NCI-H2081 treated with DMSO at 0.1 percent for 48 hours (cell line): ENCODE measurements at places on chromosomes 2 and 18.
A peak's percentile ranks its signal among the peaks of the same experiment; 100 is the strongest.

DNA sequence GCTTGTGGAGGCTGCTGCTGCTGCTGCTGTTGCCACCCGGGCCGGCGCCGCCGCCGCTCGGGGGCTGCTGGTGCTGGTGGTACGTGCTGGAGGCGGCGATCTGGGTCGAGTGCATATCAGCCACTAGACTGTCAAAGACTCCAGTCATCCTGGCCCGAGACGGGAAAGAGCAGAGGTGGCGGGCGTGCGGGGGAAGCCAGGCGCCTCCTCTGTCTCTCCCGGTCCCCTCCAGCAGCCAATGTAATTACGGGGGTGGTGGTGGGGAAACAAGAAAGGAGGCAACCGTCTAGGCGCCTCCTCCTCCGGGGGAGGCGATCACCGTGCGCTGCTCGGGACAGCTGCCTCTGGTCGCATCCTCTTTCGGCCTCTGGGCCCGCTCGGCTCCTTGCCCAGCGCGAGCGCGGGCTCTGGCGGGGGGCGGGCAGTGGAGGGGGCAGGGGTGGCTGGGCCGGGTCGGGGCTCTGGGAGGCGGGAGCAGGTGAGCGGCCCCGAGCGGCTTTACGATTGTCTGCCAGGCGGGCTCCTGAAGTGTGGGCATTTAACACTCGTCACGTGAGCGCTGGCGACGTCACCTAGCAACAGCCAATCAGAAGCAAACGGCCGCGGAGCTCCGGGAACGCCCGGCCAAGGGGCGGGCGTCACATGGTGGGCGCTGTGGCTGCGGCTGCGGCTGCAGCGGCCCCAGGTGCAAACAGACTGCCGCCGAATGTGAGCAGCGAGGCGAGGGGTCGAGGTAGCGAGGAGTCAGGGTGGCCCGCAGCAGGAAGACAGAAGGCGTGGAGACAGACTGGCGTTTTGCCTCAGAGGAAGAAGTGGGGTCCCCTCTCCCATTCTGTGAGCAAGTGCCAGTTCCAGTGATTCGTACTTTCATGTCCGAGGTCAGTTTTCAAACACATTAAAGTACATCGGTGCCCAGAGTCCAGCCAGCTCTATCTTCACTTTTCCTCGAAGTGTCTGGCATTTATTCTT, at the start of gene DLX2:
Gene DLX2, minus strand, starts transcription at position 510 of the 969 bp plus-strand sequence. Its CDS starts 362 bp downstream, at position 148.
- DNase-seq = peak; percentile 91

- DNase-seq = no peak
Observed at GRCh38 chr2:44638649-44639048, 276.9 kb downstream of the CAMKMT start.

DNA sequence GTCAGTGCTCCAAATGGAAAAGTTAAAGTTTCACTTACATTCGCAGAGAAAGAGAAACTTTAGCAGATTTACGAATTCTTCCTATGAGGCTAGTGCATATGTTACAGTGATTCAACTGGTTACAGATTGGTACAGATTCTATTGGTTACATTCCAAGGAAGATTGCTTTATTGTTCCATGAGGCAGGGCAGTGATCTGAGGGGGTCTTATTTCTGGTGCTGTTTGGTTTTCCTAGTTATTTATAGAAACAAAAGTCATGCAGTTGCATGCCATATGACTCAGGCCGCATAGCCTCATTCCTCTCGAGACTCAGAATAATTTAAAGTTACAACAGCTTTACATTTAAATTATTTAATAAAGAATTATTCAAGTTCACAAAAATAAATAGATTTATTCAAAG, 385.4 kb upstream of the SYT4 start:
- no peak for DNase-seq

DNA sequence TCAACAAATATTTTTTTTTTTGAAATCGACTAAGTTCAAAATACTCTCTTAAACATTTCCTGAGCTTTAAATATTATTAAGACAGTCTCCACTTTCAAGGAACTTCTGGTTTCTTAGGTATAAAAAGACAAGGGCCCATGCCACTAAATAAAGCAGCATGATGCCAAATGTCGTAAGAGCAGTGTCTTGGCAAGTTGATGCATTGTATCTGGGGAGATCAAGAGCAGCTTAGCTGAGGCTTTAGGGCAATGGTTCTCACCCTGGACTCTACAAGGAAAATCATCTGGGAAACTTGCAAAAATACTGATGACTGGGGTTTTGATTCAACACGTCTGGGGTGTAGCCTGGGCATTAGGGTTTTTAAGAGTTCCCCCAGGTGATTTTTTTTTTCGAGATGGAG, 41.3 kb downstream of the COL4A3 start:
- no peak for DNase-seq

GRCh38 chr2:217846321-217846743, 156.5 kb downstream of the TNS1 start:
- DNase-seq = no peak

- no peak for DNase-seq
Observed at GRCh38 chr2:216888887-216889622, 29.2 kb upstream of the TNP1 start.

DNA sequence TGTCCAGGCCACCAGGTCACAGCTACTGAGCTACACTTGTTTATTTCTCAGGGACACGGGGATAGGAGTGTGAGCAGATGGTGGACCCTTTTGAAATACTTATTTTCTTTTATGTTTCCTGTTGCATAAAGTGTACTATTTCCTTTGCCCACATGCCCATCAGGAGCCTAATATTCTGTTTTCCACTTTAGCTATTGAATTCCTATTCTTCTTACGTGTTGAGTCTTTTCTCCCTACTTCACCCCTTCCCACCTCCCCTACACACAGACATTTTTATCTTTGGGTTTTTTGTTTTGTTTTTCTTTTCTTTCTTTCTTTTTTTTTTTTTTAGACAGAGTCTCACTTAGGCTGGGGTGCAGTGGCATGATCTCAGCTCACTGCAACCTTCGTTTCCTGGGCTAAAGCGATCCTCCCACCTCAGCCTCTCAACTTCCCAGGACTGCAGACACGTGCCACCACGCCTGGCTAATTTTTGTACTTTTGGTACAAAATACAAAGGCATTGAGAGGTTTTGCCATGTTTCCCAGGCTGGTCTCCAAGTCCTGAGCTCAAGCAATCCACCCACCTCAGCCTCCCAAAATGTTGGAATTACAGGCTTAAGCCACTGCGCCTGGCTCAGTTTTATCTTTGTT, 5.2 kb upstream of the GPR55 start:
- no peak for DNase-seq

DNA sequence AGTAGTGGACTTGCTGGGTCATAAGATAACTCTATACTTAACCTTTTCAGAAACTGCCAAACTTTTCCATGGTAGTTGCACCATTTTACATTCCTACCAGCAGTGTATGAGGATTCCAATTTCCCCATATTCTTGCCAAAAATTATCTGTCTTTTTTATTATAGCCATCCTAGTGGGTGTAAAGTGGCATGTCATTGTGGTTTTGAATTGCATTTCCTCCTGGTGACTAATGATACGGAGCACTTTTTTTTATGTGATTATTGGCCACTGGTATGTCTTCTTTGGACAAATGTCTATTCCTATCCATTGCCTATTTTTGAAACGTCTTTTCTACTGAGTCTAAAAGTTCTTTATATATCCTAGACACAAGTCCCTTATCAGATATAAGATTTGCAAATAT, 44.3 kb downstream of the CACNB4 start:
- DNase-seq = no peak

DNA sequence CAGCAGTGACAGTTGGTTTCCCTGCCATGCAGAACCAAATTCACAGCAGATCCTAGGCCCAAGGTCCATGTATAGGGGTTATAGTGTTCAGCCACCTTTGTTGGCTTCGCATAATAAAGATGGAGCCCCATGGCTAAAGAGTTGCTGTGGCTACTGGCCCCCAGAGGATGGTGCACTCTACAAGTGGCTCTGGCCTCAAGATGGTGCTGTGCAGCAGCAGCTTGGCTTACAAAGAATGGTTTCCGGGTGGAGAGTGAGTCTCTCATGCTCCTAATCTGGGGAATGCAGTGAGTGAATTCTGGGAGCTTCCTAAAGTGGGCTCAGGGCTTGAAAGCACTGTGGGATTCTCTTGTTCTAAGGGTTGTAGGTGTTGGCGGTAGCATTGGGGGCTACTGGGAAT, 1199.7 kb downstream of the CNTNAP5 start:
- no peak for DNase-seq

DNA sequence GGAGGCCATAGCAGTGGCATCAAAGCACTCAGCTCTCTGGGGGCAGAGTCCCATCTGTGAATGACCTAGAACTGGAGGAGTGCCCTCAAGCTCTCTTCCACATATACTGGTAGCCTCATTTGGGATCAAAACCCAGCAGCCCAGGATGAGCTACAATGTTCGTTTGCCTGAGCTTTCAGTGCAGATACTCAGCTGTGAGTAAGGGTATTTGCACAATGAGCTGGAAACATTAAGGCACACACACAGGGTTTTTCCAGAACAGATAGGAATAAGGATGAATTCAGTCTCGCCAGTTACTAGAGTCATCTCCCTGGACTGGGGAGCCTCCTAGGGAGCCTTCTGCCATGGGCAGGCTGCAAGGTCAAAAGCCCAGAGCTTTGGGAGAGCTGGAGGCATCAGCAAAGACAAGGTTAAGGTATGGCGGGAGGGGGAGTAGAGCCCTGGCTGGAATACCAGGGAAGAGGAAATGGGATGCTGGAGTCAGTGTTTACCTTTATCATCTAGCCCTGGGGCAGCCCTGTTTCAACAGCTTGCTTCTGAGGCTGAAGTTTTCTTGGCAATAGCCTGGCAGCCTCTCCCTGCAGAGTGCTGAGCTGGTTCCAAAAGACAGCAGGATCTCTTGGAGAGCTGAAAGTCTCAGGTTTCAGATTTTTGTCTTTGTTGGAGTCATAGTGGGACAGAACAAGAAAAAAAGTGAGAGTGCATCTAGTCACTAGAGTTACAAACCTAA, 187.7 kb downstream of the LOXHD1 start:
- peak; percentile 24 for DNase-seq
